NCI-H1417 (cell line): ENCODE measurements at places on chromosomes 4 and X.

- no peak for DNase-seq
These were observed 31.7 kb downstream of the GAB3 start for GRCh38 chrX:154719132-154719675.

- no peak for DNase-seq
These were observed 16.9 kb downstream of the CXCL3 start for GRCh38 chr4:74021601-74022000.

DNA sequence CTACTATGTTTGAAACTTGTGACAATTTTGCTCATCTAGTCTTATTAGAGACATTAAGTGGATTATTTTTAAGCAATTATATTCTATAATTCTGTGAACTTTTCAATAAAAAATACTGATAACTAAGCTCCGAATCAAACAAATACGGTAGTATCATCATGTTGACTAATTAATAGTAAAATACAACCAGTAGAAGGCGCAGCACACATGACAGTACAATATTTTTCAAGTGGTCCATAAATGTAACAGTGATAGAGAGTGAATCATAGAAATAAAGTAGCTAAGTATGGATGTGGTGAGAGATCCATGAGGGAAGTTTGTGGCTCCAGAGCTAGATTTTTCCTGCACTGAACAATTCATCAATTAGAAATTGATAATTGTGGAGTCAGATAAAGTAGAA, 666.2 kb downstream of the KCTD8 start:
- DNase-seq, result peak; percentile 22

GRCh38 chr4:36990128-36990872, 254.2 kb upstream of the NWD2 start:
- DNase-seq, result no peak

DNA sequence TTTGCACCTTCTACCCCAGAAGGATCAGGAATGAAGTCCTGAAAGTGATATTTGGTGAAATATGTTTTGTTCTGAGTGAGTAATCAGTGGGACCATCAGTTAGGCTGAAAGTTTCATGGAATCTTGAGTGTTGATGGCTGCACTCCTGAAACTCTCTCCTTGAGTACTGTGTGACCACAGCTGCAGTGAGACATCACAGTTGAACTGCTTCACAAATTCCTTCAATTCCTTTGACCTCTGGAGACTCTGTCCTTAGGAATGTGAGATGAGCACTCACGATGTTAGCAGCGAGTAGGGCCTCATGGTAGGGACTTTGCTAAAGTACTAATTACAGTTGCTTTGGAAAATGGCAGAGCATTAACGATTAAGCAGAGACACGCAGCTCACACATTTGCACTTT, 142.9 kb upstream of the SLC4A4 start:
- DNase-seq, result no peak

DNA sequence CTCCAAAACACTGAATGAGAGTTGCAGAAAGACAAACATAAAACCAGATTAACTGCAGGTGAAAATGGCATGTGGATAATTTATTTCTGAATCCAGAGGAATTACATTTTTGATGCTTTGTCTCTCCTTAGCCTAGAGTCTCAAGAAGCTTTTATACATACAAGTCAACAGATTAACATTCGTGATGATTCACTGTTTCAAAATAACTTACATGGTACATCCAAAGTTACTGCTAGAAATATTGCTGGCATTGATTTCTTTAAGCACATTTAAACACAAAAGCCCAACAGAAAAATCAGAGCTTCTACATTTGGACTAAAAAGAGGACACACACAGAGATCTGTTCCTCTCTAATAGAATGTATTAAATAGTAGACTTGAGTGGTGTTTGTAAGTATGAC, 105.6 kb downstream of the AMELX start:
- no peak for DNase-seq

GRCh38 chr4:79869597-79870237, 203.3 kb downstream of the ANTXR2 start:
- DNase-seq, result no peak
